ENCODE measurements at places on chromosomes 2 and 18.

DNA sequence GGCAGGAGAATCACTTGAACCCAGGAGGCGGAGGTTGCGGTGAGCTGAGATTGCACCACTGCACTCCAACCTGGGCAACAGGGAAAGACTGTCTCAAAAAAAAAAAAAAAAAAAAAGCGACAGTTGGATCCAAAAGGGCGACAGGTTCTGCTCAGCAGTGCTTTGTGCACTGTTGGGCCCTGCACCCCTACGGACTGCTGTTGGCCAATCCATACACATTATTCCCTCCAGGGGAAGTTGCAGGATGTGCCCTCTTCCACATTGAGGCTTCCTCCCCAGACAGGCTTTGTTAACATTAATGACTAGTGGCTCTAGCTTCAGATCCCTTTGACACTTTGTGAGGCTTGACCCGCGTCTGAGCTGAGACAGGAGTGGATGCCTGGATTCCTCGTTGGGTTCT is 9.4 kb downstream of the NT5DC4 start:
- DNase-seq: no peak

- no peak for DNase-seq
Measured at GRCh38 chr2:6650311-6650710, 215.4 kb downstream of the CMPK2 start.

- DNase-seq: no peak
Measured at GRCh38 chr2:118993392-118993752, 51.4 kb downstream of the MARCO start.

DNA sequence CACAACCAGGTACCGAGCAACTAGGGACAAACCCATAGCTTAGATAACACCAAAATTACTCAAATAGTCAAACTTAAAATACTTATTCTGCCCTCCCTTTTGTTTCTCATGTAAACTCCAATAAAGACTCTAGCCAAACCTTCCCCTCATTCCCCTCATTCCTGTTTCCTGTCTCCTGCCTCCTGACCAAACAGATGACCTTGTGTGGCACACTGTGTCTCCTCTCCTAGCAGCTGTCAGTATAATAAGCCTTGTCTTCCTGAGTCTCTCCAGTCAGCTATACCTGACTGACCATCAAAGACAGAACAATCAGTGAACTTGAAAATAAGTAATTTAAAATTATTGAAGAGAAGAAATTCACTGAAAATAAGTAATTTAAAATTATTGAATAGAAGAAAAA is 14.3 kb downstream of the SULT1C4 start:
- no peak for DNase-seq

GRCh38 chr18:51185075-51185474 is 12.4 kb downstream of the MEX3C start:
- peak; percentile 20 for DNase-seq

DNA sequence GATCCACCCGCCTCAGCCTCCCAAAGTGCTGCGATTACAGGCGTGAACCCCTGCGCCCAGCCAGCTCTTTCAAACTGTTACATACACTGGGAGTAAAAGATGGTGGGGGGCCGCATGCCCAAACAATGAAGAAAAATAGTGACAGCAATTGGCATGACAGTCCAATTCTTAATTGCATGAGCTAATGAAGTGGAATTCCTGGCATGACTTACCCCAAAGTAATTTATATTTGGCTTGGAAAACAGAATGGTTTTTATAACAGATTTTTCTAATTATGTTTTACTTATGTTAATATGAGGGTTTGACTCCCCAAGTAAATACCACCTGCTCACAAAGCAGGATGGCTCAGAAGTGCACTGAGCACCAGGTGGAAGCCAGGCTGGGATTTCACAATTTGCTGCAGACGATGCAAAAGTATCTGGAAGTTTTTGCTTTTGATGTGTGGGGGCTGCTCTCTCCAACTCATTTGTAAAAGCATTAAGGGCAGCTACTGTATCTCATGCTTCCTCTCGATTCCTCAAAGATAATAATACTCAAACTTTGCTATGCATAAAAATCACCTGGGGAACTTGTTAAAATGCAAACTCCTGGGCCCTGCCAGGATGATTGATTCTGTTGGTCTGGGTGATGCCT is 24.0 kb upstream of the ATG16L1 start:
- no peak for DNase-seq

- DNase-seq: no peak
Measured at GRCh38 chr2:202034249-202035088, 814 bp downstream of the FZD7 start.

DNA sequence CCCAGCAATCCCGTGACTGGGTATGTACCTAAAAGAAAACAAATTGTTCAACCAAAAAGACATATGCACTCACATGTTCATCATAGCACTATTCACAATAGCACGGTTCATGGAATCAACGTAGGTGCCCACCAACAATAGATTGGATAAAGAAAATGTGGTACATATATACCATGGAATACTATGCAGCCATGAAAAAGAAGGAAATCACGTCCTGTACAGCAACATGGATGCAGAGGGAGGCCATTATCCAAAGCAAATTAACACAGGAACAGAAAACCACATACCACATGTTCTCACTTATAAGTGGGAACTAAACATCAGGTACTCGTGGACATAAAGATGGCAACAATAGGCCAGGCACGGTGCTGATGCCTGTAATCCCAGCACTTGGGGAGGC is 207.9 kb upstream of the TNP1 start:
- no peak for DNase-seq

- DNase-seq: no peak
Measured at GRCh38 chr2:33728106-33728505, 129.0 kb upstream of the FAM98A start.

DNA sequence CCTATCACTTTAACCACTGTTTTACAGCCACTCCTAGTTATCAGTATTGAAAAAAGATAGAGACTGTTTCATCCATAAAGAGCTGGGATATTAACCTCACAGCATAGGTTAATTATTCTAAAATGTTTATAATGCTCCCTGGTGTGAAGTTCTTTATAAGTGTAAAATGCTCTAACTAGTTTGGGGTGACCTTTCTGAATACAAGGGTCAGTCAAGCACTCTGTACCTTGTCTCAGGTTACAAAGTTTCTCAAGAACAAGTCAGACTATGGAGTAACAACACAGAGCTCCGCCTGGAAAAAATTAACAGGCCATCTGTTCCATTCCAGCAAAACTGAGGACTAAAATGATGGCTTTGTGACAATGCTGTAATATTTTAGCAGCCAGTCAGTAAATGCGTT is 107.4 kb downstream of the NOL4 start:
- no peak for DNase-seq

DNA sequence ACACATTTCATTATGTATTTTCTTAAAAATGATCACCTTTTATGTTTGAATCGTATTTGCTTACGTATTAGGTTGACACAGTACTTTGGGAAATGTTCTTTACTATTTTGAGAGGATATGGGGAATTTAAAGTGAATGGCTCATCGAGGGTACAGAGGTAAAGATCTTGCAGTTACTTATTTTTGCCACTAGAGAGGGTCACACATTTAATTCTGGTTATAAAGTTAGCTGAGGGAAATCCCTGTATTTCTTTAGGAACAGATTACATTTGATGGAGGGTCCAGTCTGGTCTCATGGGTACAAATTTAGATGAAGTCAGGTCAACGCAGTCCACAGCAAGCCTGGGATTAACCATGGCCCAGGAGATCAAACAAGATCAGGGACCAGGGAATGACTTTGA is 24.5 kb downstream of the DYNC2LI1 start:
- no peak for DNase-seq
